ENCODE measurements at places on chromosomes 2 and 18.

DNA sequence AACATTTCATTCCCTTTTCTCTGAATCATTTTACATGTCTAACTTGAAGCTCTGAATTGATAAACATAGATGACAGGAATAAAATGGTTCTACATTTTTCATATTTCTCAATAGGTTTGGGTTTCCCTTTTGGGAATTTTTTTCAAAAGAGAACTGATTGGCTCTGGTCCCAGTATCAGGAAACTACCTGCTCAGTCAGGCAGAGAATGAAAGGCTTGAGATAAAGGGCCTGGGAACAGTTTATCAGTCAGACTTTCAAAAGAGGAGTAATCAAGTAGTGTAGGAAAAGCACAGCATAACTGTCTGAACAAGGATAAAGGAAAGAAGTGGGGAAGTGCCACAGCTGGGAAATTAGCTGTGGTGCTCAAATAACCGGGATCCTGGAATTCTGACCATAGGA, 28.3 kb upstream of the CCL20 start:
- no peak for DNase-seq

- DNase-seq: no peak
Measured at GRCh38 chr18:77255426-77256105, 5.9 kb downstream of the GALR1 start.

DNA sequence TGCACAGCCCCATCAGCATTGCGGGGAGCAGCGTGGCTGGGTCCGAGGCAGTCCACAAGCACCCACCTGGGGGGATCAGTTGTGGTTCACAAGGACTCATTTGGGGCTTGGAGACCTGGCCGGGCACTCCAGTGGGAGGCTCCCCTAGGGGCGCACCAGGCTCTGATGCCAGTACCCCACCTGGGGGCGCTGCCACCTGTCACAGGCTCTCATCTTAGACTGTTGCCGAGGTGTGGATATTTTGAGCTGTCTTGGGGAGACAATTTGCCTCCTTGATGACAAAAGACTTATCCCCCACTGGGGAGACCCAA, 3.0 kb downstream of the ADRA2B start:
- DNase-seq: no peak

GRCh38 chr18:79949697-79950487, 1.6 kb downstream of the SLC66A2 start:
- DNase-seq: no peak

- DNase-seq: no peak
Measured at GRCh38 chr18:79367480-79367879, 28.2 kb upstream of the NFATC1 start.

DNA sequence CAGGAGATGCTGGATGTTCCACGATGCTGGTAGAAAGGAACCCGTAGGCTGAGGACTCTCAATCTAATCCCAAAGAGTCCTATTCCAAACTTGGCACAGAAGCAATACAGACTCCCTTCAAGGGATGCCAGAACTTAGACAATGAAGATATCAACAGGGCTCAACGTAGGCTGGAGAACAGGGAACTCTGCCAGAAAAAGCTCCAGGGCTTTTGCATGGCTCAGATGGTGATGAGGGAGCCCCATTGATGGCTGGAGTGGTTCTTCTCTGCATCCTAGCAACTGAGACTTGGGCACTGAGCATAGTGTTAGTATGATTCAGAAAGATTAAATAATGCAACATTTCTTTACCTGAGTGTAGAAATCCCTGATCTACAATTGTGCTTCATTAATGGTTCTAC, 117.2 kb upstream of the NCK2 start:
- no peak for DNase-seq

- DNase-seq: no peak
Measured at GRCh38 chr2:164847981-164848741, 6.5 kb upstream of the COBLL1 start.

DNA sequence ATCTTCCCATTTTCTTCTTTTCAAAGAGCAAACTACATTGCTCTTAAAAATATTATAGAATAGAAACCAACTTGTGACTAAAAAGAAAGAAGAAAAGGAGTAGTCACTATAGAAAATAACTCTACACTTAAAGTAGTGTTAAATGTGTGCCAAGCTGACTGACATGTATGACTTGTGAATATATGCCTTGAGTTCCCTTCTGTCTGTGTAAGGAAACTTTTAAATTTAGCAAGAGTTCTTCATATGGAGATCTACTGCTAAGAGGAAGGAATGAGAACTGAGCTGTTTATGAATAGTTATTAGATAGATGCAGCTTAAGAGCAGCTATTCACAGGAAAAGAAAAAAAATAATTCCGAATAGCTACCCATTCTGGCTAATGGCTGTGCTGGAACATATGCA, 1221.7 kb upstream of the ZEB2 start:
- DNase-seq: no peak

- DNase-seq: no peak
Measured at GRCh38 chr2:142819411-142819810, 58.1 kb upstream of the KYNU start.

DNA sequence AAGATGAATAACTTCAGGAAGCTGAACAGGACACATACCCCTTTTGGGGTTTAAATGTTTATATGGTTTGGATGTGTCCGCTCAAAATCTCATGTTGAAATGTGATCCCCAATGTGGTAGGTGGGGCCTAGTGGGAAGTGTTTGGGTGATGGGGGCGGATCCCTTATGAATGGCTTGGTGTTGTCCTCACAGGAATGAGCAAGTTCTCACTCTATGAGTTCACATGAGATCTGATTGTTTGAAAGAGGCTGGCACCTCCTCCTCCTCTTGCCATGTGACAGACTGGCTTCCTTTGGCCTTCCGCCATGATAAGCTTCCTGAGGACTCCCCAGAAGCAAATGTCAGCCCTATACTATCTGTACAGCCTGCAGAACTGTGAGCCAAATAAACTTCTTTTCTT, 88.6 kb upstream of the ZNF532 start:
- DNase-seq: no peak

- DNase-seq: peak; percentile 77
Measured at GRCh38 chr2:43676322-43677050, at the start of gene C1GALT1C1L. TSS of gene C1GALT1C1L (minus strand) at chr2:43676429. CDS start at chr2:43676322, 107 bp downstream.

DNA sequence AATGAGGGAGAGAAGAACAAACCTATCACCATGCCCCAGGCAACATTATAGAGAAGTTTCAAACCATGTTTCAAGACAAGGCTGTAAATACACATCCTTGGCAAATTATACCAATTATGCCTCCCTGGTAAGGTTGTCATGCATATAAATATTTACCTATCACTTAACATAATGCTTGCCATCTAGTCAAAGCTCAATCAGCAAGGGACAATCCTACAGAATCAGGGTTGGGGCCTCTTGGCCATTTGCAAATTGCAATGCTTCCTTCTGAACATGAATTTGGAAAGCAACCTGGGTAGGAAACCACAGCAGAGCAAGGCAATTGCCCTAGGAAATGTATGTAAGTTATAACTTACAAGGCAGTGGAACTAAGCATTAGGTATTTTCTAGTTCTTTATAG, 907.2 kb upstream of the CDH2 start:
- DNase-seq: no peak

DNA sequence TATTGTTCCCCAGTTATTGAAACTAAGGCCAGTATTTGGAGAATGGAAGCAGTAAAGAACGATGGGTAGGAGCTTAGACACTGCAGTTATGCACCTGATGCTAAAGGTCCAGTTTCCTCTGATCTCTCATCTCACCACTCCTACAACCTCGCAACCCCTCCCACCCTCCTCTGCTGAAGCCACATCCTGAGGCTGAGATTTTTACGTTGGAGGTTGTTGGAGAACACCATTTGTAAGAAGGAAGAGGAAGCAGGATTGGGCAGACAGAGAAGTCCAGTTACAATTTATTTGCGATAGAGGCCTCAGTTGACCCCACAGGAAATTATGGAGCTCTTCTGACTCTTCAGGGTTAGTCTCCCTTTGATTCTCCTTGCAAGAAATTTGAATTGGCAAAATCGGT, 54.3 kb upstream of the NDUFV2 start:
- no peak for DNase-seq

DNA sequence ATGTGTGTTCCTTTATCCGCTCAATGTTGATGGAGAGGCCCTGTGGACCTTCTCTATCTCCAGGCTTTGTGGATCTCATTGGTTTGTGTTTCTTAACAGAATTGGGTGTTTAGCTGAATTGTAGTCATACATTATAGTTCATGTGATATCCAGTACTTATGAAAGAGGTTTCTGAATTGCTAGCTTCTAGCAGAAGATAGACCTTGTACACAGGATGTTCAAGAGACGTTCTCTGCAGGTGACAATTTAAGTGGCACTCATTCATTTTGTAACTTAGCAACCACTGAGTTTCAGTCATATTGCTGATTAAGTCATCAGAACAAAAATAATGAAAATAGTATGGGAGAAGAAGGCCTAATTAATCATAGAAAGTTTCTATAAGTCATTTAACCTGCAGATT, 279.2 kb downstream of the ALPK2 start:
- DNase-seq: no peak

GRCh38 chr2:102592601-102593000, 26.8 kb upstream of the SLC9A2 start:
- DNase-seq: peak; percentile 51

DNA sequence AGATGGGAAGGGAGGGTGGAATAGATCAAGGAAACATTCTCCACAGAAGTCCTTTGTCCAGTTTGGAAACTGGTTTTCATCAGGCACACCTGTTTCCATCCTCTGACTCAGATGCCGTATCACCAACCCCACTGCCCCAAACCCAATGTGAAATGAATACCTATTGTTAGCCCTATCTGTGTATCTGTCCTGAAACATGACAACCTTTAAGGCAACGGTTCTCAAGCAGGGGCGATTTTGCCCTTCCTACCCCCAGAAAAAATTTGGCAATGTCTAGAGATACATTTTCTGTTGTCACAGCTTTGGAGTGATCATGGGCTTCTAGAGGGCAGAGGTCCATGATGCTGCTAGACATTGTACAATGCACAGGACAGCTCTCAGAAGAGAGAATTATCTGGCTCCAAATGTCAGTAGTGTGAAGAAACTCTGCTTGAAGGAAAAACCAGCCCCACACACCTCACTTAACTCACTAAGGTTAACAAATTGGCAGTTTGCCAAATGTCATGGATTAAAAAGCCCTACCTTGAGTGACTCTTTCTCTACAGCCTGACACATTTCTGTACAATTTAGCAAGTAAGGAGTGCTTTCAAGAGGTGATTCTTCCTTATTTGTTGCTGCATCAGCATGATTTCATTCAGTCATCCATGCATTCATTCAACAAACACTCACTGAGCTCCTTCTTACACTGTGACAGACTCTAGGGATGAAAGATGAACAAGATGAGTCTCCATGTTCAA, 3.4 kb downstream of the SCTR start:
- no peak for DNase-seq

DNA sequence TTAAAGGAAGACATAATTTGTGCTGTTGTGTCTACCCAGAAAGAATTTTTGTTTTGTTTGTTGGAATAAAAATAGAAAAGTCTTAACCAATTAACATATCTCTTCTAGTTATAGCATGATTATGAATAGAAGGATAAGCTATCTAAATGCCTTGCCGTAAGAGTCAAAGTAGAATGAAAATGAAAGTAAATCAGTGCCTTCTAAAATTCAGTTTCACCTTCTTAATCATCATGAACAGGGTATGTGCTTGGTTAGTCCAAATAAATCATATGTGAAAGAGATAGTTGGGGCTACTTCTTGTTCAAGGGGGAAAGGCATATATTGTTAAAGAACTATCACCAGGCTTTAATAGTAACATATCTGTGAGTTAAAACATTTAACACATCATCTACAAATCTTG, 91.5 kb downstream of the GULP1 start:
- DNase-seq: no peak

DNA sequence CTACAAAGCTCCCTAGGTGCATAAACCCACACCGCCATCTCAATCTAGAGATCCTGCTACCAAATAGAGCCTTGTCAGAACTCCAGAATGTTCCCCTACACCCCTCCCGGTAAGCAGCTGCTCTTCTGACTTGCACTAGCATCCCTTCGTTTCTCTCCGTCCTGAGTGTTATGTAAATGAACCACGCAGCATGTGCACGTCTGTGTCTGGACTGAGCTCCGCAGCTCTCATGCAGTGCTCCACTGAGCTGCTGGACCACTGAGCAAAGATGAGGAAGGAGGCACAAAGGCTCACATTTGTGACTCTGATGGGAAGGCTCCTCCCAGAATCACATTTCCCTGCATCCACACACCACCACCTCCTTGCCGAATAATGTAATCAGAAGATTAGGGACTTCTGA, 203.6 kb downstream of the MYT1L start:
- no peak for DNase-seq

DNA sequence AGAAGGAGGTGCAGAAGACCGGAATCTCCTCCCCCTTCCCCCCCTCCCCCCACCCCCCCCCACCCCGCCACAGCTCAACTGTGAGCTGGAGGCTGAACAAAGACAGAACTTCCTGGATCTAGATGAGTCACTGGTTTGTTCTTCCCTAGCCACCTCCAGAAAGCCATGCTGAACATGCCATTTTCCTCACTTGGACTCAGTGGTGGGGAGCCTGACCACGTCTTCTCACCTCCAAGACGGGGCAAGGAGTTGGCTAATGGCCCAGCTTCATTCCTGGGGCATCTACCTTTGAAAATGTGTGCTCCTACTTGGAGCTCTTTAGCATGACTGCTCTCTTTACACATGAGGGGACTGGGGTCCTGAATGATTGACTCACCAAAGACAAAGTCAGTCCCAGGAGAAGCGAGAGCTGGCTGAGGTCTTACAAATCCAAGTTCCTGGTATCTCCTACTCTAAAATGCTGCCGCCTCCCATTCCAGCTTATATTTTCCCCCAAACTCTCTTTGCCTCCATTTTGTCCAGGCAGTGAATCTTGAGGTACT, 22.6 kb upstream of the FZD5 start:
- DNase-seq: peak; percentile 83

GRCh38 chr18:41128545-41128944, 826.5 kb upstream of the PIK3C3 start:
- DNase-seq: no peak

- DNase-seq: peak; percentile 82
Measured at GRCh38 chr2:105102963-105103421, 65.1 kb downstream of the MRPS9 start.

- DNase-seq: no peak
Measured at GRCh38 chr2:25409468-25409867, 67.7 kb upstream of the DNMT3A start.

GRCh38 chr2:44689516-44689915, 252.0 kb upstream of the SIX3 start:
- DNase-seq: no peak

DNA sequence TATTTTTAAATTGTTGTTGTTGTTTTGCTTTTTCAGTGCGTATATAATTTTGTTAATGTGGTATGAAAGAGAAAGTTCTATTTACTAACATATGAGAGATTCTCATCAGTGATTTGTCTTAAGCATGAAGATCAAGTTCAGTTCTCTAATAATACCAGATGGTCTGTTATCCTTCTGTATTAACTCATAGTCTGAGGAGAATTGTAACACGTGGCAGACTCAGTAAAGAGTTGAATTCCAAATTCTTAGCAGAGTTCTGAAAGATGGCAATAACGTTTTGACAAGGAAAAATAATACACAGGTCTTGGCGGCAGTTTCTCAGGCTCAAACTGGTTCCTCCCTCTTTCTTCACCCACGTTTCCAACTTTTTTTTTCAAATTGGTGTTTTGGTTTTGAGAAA, 17.2 kb upstream of the COL3A1 start:
- DNase-seq: no peak

Measured in ACHN (cell line).